ENCODE measurements at places on chromosomes 7 and 10.
A peak's percentile ranks its signal among the peaks of the same experiment; 100 is the strongest.

DNA sequence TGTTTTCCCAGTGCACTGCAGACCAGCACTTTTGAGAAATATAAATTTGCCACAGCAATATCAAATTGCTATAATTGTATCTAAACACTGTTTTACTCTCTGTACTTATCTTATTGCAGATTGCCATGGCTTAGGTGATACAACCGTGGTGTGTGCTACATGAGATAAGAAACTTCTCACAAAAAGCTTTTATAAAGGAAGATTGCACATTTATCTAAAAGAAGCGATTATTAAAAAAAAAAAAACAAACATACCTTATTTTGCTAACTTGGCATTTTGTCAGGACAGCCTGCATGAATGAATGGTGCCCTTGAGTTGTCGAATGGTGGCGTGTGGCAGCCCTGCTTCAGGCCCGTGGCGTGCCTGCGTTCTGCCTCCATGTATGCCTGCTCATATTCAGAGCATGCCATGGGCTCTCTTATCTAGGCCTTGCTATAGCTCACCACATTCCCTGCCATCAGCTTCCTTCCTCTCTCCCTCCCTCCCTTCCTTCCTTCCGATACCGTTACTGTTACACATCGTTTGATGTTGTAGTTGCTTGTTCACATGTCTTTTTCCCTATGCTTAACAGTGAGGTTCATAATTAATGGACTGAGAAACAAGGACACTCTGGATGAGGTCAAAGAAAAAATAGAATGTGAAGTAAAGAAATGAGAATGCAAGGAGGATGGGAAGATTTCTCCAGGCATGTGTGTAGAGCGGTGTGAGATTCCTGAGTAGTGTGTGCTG is 34.9 kb downstream of the PRKAR2B start:
- no peak for DNase-seq

DNA sequence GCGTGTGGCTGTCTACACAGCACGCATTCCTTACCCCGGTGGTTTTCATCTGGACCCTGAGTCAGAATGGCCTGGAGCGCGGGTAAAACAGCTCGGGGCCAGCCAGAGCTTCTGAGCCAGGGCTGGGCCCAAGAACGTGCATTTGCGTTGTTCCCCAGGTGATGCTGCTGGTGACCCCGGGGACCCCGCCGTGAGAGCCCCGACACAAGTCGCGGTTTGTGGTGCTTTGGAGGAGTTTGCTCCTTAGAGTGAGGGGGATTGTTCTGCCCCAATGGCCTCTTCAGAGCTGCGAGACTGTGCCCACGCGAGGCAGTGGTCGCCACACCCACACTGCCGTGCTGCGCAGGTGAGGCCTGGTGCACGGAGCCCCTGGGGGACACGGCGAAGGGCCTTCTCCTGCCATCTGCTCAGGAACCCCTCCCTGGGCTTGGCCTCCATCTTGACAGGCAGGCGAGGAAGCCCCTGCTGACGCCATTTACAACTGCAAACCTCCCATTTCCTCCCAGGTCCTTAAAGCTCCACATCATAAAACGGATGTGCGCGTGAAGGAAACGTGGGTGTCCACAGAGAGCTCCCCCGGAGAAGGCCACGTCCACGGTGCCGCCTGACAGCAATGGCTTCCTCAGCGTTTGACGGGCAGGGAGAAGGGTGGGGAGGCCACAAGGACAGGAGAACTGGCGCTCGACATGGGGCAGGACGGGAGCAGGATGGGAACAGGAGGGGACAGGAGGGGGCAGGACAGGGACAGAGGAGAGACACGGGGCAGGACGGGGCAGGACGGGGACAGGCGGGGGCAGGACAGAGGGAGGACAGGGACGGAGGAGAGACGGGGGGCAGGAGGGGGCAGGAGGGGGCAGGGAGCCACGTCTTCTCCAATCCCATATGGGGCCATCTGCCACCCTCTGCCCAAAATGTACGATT is 477.2 kb downstream of the DNAJB6 start:
- DNase-seq = no peak

- no peak for DNase-seq
These were observed 64.4 kb downstream of the VSTM4 start for GRCh38 chr10:49050906-49051305.

- no peak for DNase-seq
These were observed 69.8 kb downstream of the SRI start for GRCh38 chr7:88150033-88150432.

DNA sequence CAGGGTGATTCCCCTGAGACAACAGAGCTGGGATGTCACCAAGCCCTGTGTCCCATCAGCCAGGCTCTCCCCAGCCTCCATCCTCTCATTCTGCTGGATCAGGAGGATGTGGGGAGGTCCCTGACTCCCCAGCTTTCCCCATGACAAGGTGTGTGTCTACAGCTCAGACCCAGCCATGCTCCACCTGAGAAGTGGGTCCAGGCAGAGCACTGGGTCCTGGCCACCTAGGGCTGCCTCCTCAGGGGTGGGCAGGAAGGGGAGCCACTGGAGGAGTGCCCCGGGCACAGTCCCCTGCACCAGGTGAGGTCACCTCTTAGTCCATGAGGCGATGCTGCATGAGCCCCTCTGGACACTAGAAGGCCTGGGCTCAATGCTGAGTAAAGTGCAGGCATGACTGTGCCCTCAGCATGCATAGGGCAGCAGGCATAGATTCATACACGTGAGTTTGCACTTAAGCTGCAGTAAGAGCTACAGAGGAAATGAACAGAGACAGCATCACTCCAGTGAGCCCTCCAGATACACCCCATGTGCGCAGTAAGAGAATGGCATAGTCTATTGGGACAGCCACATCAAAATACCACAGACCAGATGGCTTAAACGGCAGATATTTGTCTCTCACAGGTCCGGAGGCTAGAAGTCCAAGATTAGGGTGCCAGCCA is 48.3 kb downstream of the ALOX5 start:
- peak; percentile 25 for DNase-seq

DNA sequence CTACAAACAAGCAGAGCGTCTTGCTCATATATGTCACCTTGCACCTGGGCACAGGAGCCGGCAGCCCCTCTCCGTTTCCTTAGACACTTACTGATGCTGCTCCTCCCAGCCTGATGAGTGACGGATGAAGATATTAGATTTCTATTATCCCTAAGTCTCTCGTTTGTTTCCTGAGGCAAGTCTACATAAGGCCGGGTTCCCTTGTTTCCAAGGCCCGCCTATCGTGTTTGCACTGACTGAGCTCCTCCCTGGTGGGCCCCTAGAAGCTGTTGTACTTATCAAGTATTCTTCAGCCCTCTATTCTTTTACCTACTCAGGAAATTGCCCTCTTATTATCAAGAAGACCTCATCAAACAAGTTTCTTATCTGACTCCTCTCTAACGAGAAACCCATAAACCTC is 18.5 kb downstream of the SH3PXD2A start:
- DNase-seq = no peak

GRCh38 chr7:149791-150636 is 42.4 kb upstream of the FAM20C start:
- DNase-seq = peak; percentile 65

DNA sequence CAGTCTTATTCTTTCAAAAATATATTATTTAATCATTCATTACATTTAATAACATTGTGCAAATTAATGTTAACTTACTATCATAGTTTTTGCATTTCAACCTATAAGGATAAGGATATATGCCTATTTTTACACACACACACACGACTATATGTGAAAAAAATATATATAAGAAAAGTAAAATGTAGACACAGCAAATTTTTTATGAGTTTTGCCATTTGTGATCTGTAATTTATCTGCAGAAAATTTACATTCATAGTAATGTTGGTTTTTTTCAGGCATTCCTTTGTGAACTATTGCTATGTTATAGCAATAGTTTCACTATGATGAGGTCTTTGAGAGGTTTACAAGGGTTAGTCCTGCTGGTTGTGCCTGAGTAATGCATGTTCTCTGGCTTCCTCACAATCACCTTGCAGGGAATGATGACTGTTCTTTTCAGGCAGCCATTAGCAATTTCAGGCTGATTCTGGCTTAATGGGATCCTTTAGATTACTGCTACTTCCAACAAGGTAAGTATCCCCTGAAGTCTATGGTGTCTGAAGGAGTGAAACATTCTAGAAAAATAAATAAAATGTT is 183.7 kb upstream of the CDK1 start:
- no peak for DNase-seq

GRCh38 chr7:142583446-142583845 is 165.8 kb upstream of the PRSS1 start:
- no peak for DNase-seq

GRCh38 chr7:121175826-121176225 is 153.0 kb upstream of the WNT16 start:
- no peak for DNase-seq

DNA sequence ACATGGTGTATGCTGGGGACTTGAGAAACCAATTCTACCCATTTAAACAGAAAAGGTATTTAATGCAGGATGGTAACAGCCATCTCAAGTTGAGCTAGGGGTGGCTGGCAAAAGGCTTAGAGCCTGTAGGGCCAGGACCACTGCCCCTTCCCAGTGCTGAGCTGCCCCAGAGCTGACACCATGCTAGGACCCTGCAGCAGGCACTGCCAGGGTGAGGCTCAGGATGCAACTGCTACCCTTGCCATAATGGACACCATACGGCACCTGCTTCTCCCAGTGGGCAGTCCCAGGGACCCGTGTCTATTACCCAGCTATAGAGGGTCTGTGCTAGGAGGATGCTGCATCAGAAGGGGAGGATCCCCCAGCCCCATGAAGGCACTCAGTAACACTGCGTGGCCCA is 160.7 kb upstream of the ADCY1 start:
- no peak for DNase-seq

- peak; percentile 56 for DNase-seq
These were observed 39.5 kb downstream of the TSPAN14 start for GRCh38 chr10:80493522-80494051.

DNA sequence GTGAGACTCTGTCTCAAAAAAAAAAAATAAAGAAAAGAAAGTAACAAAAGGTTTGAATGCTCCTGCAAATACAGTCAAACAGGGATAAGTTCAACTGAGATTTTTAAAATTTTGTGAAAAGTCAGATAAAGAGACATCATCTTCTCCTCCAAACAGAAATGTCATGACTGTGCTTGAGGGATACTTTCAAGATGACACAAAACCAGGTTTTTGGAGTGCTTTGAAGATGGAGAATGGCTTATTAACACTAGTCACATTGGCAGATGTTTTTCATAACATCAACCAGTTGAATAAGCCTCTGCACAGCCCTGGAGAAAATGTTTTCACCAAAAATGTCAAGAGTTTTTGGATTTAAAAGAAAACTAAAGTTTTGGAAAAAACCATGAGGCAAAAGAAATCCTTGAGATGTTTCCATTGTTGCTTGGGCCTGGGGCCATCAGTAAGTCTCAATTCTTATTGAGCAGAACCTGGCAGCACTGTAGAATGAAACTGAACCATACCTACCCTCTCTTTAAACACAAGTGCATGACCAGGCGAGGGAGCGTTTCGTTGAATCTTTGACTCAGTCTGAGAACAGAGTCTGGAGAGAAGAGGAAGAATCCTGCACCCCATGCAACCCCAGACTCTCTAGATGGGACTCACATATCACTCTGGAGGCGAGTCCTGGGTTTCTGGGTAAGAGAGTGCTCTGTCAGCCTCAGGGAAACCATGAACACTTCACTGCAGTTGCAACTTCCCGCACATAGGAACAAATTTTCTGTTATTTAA is 37.4 kb upstream of the PRKCQ start:
- DNase-seq = no peak

GRCh38 chr7:2723138-2723850 is 35.3 kb downstream of the AMZ1 start:
- DNase-seq = no peak
